GM12878 (cell line): ENCODE measurements at places on chromosomes 11 and 22. TPM values are rescaled to one million over a fixed set of nuclear protein-coding genes. Genes with fewer than 3 reads are reported as not detected.

GRCh38 chr11:107711861-107712755, at the start of gene SLN:
SLN (minus strand) TSS chr11:107712056.
- no peak for DNase-seq

DNA sequence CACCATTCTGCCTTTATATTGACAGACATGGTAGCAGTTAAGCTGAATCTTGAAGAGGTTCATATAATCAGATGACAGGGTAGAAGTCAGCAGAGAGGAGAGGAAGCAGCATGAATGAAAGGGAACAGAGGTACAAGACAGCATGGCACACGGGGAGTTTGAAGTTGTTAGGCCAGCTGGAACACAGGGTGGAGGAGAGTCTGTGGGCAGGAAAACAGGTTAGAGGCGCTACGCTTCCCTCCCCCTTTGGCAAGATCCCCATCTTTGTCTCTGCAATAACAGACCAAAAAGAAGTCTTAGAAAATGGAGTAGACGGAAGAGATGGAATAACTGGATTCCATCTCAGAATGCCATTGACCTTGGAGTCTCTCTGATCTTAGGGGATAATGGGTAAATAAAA, 20.0 kb upstream of the NDUFC2 start:
- no peak for DNase-seq

The OR4D9 gene
- not detected in 2 replicates for total RNA-seq

GRCh38 chr11:106086135-106086534, 8.7 kb downstream of the AASDHPPT start:
- DNase-seq = no peak

DNA sequence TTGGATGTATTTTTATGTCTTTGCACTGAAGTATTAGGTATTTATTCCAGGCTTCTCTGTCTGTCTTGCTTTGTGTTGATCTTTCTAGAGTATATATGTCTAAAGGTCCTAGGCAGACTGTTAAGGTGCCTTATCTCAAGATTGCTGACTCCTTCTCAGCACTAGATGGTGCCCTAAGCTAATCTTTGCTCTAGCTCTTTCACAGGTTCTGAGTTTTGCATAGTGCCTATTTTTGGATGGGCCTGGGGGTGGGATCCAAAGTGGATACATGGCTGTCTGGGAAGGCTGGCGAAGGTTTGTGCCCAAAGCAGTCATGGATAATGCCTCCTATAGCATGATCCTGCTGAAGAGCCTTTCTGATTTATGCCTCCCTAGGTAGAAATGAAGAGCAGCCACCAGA, 154.9 kb downstream of the TRPC6 start:
- DNase-seq = no peak

DNA sequence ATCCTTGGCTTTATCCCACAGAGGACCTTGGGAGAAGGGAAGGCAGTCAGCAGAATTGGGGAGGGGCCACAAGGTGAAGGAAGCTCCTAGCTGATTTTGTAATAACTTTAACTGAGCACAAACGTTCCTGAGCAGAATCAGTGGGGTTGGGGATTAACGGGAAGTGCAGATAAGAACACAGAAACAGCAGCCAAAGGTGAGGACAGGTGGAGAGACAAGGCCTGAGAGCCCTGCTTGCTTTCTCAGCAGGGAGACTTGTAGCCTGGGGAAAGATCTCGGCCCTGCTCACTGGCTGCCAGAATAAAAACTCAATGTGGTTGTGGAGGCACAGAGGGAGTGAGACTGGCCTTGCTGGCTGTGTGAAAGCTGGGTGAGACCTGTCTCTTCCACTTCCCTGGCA, 265.2 kb upstream of the FAT3 start:
- no peak for DNase-seq

DNA sequence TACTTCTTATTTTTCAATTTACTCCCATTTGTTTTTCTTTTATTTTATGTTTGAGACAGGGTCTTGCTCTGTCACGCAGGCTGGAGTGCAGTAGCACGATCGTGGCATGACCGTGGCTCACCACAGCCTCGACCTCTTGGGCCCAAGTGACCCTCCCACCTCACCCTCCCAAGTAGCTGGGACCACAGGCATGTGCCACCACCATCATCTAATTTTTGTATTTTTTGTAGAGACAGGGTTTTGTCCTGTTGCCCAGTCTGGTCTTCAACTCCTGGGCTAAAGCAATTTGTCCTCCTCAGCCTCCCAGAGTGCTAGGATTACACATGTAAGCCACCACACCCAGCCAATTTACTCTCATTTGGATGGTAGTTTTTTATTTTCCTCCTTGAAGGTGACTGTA, 679.3 kb upstream of the CCDC179 start:
- DNase-seq = no peak

GRCh38 chr11:57935402-57936049, 88.2 kb upstream of the OR9Q1 start:
- DNase-seq = no peak

The C22orf23 gene
- not detected in 2 replicates for total RNA-seq

DNA sequence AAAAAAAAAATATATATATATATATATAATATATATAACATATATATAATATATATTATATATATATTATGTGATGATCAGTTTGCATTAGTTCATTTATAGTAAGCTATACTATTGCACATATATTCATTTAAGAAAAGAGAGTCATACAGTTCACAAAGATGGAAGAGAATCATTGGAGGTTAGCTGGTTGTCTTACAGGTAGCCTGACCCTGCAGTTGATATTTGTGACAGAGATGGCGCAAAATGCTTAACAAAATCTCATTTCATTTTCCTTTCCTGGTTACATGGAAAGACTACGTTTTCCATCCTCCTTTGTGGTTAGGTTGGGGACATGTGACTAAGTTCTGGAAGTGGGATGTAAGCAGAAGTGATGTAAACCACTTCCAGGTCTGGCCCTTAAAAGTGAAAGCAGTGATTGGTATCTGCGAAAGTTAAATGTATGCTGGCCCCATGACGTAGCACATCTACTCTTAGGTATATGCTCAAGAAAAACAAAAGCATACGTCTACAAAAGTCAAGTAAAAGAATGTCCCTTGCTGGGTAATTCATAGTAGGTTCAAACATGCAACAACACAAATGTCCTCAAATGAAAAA, 7.2 kb upstream of the TMEM135 start:
- DNase-seq = no peak

The RBM14 gene
- 114 and 133 TPM in 2 replicates for total RNA-seq

DNA sequence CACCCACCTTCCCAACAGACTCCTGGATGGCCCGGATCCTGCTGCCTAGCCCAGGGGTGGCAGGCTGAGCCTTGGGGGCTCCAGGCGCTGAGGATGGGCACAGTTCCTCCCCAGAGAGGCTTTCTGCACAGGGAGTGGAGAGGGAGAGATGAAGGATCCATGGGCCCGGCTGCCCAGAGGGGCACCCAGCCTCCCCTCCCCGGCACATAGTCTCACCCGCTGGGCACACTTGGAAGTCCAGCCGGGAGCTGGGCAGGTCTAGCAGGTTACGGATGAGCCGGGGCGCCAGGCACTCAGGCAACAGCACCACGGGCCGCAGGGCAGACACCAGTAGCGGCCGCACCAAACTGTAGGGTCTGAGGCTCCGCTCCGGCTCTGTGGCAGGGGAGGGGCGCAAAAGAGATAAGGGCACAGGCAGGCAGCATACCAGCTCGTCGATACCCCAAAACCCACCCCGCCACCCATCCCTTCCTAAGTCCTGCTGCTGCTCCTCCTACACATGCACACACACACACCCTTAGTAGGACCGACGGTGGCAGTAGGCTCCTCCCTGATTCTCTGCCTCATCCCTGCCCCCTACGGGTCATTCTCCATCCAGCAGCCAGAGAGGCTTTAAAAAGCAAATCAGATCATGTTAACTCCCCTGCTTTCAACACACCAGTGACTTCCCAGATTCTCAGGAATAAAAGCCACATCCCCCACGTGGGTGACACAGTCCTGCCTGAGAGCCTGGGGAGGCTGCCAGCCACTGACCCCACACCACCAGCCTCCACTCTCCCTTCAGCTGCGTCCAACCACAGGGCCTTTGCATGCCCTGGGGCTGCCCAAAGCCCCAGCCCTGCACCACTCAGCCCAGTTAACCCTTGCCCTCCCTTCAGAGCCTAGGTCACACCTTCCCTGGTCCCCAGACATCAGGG, 6.5 kb upstream of the MFNG start:
- no peak for DNase-seq

The PGR gene
- total RNA-seq = 0.03 TPM in 1 of 2 replicates, not detected in the other

The OR52A1 gene
- not detected in 2 replicates for total RNA-seq

GRCh38 chr22:46622081-46622521, 1.9 kb downstream of the GRAMD4 start:
- DNase-seq = no peak

The CASP1 gene
- 11.1 and 12.9 TPM in 2 replicates for total RNA-seq
